ENCODE measurements at places on chromosomes 13 and 19.

DNA sequence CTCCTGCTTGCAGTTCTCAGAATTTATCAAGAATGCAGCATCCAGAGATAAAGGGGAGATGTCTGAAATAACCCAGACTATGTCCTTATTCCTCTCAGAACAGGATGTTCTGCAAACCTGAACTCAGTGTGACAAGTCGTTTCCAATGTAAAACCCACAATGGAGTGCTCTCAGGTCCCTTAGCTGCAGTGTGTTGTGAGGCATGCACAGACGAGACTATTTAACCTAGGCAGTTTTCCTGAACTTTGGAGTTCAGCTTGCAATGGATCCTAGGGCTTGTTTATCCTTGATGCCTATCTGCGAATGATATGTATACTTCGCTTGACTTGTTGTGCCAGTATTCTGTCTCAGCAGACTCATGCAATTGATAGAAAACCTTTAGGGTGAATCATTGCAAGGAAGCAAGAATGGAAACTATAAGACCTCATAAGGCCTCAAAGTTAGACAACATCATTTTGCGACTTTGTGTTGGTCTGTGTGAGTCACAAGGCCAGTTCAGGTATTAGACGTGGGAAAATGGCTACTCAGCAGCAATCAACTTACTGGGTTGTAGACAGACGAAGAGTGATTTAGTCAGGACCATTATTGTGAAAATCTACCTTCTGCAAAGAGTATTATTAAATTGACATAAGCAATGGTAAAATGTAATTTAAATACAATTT, 2439.9 kb upstream of the PCDH20 start:
- no peak for DNase-seq

GRCh38 chr19:947707-948539, 22.1 kb downstream of the ARID3A start:
- no peak for DNase-seq

DNA sequence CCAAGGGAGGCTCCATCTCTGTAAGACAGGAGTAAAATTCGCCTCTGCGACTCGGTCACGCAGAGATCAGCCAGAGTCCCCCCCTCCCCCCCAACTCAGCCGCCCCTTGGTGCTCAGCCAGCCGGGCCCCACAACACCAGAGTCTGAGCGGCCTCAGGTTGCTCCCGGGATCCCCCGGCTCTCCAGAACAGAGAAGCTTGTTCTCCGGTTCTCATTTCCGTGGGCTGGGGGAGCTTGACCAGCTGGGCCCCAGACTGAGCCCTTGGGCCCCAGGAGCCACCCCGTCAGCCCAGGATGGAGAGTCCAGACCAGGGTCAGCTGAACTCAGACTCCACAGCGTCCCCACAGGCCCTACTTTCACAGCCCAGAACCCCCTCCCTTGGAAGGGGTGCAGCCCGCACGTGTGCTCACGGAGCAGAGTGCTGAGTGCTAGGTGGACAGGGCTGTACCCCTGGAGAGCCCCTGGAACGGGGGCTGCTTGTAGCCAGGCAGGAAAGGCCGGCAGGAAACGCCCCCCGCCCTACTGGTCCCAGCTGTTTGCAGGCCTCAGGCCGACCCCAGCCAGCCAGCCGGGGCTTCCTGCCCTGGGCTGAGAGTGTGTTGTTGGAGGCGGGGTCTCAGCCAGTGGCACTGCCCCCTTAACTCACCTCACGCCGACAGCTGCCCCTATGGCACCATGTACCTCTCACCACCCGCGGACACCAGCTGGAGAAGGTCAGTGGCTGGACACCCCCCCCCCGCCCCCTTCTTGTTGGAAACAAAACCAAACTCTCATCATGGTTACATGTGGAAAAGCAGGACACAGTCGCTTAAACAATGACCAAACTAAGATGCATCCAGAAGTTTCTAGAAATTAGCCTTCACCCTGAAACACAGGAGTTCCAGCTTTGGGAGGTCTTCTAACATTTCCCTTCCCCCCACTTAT, 44.4 kb downstream of the COMP start:
- DNase-seq, result no peak

- no peak for DNase-seq
Measured at GRCh38 chr13:109650861-109651260, 135.5 kb downstream of the IRS2 start.

DNA sequence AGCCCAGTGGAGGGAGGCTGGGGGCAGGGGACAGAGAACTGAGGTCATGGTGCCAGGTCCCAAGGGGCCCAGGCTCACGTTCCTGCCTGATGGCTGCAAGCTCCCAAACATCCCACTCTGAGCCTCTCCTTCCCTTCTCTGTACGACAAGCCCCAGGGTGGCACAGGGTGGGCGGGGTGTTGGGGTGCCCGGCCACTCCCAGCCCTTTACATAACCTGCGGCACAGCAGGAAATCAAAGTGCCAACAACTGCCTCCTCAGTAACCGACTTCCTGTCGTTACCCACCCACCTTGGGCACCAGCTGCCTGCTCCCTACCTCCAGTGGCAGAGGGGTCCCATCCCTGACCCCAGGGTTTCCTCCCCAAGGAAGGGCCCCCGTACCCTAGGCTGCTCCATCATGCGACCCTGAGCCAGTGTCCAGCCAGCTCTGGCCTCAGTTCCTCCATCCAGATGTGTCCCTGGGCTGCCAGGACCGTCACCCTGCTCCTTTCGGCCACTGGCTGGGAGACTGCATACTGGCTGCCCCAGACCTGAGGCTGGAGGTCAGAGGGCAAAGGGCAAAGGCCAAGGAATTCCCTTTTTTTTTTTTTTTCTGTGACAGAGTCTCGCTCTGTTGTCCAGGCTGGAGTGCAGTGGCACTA, 27.7 kb upstream of the NFIC start:
- DNase-seq, result no peak

All from nucleus accumbens (tissue), 56 donors.